ENCODE measurements at places on chromosomes 2 and 18.

DNA sequence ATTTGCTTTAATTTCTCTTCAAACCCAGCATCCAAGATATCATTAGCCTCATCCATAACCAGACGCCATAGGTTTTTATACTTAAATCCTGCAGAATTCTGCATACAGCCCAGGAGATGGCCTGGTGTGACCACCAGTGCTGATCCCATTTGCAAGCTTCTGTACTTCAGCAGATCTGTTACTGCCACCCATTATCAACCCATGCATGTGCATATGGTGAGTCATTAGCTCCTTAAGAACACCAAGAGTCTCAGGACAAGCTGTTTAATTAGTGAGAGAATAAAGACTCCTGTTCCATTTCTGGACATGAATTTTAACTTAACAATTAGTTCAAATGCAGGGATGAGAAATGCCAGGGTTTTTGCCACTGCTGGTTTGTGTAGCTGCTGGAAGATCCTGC is 110.7 kb upstream of the TANK start:
- peak; percentile 33 for DNase-seq

DNA sequence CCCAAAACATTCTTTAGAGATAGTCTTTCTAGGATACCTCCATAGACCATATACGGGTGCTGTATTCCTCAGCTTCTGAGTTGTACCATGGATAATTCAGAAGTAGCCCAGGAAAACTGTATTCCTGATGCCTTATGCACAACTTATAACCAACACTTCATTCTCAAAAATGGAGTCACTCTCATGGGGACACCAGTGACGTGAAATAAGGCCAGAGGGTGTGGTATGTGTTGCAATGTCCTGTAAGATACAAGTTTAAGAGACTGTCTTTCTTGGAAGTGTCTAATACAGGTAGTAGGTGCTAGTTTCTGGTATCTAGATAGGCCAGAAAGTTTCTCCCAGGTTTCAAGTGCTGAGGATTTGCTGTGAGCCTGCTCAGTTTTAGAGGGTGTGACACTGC is 36.1 kb downstream of the COX7A2L start:
- DNase-seq: no peak

DNA sequence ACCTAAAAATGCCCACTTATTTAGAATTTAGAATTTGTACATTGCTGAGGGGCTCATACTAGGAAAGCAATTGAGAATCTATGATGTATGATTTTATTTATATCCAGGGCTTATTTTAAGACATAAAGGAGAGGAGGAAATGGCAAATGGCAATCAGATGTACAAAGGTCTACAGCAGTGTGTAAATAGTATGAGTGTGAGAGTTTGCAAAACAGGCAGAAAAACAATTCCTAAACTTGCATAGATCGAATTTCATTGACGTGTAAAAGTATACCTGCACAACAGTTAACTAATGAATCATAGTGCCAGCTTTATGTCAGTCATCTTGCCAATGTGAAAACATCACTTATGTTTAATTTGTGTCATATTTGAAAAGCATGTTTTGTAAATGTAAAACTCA is 718.7 kb upstream of the GCFC2 start:
- peak; percentile 2 for DNase-seq

GRCh38 chr2:146077156-146077555 is 1557.2 kb upstream of the ZEB2 start:
- DNase-seq: peak; percentile 48

All from bronchial epithelial cell (primary cell).